Anterior cingulate cortex (tissue), 58 donors: ENCODE measurements at places on chromosomes 6 and 20.

DNA sequence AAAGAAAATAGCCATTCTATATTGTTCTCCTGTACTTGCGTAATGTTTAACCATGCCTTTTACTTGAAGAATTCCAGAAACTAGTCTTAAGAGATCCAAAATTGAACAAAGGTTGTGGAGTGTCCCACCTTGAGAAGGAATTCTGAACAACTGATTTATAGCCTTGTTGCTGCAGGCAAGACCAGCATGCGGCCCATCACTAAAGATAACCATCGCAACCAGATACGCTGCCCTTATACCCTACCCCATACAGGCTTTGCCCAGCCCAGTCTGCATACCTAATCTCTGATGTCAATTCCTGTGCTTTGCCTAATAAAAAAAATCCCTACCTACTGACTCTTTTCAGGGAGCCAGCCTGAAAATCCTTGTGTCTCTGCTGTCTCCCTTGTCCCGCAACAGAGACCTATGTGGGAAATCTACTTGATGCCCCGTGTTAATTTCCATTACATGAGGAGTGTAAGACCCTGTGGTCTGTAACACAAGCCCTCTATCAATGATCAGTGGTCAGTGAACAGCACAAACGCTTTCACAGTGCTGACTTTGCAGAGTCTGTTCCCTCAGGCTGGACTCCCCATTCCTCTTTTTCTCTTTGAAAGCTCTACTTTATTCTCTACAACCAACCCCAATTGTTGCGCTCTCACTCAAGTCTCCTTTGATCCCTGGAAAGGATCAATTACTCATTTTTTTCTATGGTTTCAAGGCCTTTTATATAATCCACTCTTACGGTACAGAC, 125.7 kb upstream of the BTBD3 start:
- no peak for DNase-seq

- peak; percentile 77 for DNase-seq
Measured at GRCh38 chr6:30721198-30722024, 1.3 kb downstream of the TUBB start.

DNA sequence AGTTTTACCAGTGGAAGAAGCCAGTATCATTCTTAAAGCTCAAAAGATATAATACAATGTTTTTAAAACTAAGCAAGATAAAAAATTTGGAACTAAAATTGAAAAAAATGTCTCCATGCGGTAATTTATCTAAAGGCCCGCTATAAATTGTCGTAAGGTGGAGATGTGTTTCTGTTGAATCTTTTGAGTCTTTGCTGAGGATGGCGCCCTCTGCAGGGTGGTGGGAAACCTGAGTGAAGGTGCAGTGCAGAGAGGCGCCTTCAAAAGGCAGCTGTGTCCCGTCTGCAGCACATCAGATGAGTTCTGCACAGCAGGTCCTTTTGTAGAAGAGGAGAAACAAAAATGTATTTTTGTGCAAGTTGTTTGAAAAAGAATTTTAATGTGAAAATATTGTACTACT, 29.4 kb upstream of the KIF25 start:
- no peak for DNase-seq

DNA sequence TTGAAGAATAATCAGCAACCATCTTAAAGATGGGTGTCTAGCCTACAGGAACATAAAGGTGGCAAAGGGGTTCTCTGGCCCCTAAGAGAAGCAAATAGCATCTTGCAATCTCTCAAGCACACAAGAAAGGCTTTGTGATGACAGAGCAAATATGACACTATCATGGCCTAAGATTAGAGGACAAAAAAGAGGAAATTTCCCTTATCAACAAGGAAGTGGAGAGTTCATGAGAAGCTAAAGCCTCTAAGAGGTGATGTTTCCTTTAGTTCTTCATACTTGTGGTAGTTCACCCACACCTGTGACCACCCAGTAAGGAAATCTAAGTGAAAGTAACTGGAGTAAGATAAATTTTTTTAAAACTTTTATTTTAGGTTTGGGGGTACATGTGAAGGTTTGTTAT, 88.4 kb downstream of the OLIG3 start:
- DNase-seq = no peak

DNA sequence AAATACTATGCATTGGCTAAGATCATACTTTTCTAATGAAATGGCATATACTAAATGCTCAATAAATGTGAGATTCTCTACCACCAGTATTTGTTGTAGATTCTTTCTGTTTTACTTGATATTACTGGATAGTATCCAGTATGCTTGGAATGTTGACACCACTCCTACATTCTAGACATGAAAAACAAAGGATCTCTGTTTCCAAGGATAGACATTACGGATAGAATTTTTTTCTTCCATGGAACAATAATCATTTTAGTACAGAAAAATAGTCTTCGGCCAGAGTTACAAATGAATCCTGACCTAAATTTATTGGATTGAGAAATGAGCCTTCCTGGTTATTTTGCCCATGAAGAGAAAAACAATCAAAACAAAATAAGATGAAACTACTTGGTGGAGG, 258.2 kb upstream of the NT5E start:
- DNase-seq = no peak

GRCh38 chr6:88840796-88841539, 122.5 kb downstream of the RNGTT start:
- DNase-seq = no peak

- DNase-seq = no peak
Measured at GRCh38 chr20:11891776-11892545, 25.7 kb upstream of the BTBD3 start.

DNA sequence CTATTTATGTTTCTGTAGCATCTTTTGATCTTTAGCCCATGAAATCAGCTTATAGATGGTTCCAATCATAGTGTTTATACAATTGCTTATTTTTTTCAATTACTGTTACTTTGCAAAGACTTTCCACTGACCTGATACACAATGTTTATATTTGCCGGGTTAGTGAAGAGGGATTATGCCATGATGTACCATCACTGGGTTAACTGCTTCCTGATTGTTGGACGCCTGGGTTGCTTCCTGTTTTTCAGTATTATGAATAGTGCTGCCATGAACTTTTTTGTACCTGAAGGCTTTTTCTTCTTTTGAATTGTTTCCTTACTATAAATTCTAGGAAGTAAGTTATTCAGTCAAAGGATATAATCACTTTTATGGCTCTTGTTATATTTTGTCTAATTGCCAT, 6.9 kb downstream of the MANBAL start:
- no peak for DNase-seq

GRCh38 chr6:127582777-127583462, 5.9 kb downstream of the C6orf58 start:
- DNase-seq = no peak

DNA sequence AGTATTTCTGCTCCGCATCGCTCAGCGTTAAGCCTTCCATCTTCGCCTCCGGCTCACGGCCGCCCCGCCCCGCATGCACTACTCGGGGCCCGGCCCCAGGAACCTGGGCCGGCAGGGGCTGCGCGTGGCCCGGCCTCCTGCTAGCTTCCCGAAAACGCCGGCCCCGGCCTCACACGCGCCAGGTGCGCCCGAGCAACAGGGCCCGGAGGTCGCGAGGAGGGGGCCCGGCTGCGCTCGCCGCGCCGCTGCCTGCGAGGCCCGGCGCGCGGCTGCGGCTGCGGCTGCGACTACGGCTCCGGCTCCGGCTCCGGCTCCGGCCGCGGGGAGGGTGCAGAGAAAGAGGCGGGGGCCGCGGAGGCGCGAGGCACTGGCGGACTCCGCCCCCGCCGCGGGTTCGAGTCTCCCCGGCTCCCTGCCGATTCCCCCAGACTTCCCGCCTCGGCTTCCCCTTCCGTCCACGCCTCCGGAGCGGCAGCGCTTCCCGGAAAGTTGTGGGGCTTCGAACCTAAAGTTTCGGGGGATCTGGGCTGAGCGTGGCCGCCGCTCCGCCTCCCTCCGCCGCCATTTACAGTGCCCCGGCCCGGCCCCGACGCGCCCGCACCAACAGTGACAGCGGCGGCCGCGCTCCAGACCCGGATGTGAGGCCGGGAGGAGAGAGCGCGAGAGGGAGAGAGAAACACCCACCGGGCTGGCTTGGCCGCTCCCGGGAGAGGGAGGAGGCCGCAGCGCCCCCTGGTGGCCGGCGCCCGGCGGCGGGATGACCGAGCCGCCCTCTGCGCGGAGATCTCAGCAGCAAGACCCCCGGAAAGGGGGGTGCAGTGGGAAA, at the start of gene REPS1:
REPS1 (minus strand) TSS at position 611 of the 826 bp plus-strand sequence; CDS start at position 40, 571 bp downstream.
- peak; percentile 85 for DNase-seq

GRCh38 chr6:55617272-55617671, 38.3 kb upstream of the HMGCLL1 start:
- DNase-seq = no peak

DNA sequence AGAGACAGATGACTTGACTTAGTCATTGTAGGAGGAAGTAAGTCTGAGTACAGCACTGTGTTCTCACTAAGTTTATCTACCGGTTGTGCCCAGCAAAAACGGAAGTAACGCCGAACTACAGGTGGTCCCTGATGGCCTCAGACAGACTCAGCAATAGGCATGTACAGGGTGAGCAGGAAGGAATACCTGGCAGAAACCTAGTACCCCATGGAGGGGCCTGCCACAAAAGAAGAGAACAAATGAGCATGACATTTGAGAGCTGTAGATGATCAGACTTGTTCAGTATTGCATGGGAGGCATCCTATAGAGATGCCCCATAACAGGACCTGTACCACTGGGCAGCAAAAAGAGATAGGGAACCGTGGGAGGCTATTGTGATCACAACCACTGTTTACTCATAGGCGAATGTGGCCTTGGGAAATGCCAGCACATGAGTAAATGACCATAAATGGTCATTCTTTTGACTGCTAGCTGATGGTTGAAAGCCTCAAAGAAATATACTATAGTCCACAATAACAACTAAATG, 106.4 kb upstream of the TAB2 start:
- no peak for DNase-seq

- no peak for DNase-seq
Measured at GRCh38 chr6:2674857-2675256, 75.9 kb downstream of the MYLK4 start.

GRCh38 chr6:132499757-132500156, 13.2 kb downstream of the STX7 start:
- no peak for DNase-seq

GRCh38 chr6:23561732-23562131, 564.3 kb upstream of the NRSN1 start:
- no peak for DNase-seq

- no peak for DNase-seq
Measured at GRCh38 chr20:38673725-38674091, 50.6 kb upstream of the SLC32A1 start.

DNA sequence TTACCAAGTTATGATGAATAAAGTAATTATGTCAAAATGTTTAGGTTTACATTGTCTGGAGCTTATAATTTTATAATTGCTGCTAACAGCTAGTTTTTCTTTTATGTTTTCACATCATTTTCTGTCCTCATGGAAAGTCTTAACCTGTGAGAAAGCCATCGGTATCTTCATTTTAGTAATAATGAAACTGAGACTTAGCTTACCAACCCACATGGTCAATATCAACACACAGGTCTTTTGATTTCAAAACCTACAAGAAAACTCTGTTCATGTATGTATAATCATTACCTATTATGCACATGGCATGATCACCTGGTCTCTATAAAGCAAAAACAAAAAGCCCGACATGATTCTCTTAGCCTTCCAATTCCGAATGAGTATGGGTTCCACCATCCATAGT, 61.9 kb downstream of the KCNQ5 start:
- DNase-seq = no peak

DNA sequence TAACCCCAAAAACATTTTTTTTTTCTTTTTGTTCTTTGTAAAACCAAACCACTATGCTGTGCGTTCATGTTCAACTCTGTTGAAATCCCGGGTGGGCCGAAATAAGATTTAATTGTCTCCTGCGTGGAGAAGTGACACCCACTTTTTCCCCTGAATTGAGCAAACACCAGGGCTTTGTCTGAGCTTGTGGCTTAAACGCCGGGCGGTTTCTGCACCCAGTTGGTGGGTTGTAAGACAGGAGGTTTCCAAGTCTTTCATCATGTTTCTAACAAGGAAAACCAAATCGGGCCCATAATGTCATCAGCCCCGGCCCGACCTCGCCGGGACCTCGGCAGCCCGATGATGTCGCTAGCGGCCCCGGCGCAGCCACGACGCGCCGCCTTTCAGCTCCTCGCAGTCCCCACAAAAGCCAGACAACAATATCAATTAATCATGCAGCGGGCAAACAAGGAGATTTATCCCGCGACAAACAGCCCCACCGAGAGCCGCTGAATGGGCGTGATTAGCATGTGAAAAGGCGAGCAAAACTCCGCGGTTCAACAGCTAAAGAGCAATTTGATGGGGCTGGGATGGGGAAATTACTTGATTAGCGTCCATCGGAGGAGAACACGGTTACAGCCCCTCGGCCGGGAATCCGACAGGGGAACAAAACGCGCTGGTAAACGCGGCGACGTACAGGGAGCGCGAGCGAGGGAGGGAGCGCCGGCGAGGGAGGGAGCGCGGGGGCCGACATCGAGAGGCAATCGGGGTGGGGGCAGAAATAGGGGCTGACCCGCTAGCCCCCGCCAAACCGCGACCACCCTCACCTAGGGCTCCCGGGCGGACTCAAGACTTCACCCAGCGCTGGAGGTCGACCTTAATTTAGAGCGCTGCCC, 5.3 kb downstream of the LINC00237 start:
- DNase-seq = no peak

GRCh38 chr6:112234601-112235000, 19.8 kb downstream of the LAMA4 start:
- DNase-seq = no peak

DNA sequence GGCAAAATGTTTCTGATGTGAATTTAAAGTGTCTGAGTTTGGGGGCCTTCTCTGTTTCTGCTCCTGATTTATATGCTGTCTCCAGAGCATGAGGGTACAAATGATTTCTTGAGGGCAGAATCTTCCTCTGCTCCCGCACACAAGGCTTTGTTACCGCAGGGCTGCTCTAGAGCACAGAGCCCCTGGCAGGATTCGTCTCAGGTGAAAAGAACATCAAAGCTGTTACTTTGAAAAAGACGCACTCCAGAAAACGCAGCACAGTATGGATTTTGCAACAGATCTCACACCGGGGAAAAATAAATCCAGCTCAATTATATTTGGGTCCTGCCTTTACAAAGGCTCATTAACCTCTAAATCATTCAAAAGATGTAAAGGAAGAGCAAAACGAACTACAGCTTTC, 577.3 kb downstream of the PRKN start:
- DNase-seq = no peak

DNA sequence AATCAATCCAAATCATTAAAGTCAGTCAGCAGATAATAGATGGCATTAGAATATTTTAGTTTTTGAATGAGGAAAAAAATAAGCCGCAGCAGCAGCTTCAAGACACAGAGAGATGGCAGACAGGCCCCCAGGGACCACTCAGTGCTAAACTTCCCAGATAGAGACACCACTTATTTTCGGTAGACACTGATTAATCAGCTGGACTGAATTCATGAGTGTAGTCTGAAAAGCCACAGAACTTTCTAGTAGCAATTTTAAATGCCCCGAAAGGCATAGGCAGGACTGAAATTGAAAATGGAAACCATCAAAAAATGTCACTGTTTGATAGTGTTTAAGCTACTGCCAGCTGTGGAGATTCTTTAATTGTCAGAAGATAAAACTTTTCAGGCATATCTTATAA, 3.1 kb upstream of the CLDN20 start:
- DNase-seq = no peak
